ENCODE measurements at places on chromosomes 2 and 18. TPM values are rescaled to one million over a fixed set of nuclear protein-coding genes. Genes with fewer than 3 reads are reported as not detected.

SERPINB3 gene
- total RNA-seq, result not detected

- DNase-seq, result no peak
Measured at GRCh38 chr2:63743982-63744966, 97.4 kb upstream of the UGP2 start.

FAM98A gene
- total RNA-seq, result 20.1 TPM

GRCh38 chr2:15759385-15759784, 167.7 kb downstream of the DDX1 start:
- DNase-seq, result no peak

- no peak for DNase-seq
Measured at GRCh38 chr2:60973705-60974104, 43.8 kb upstream of the PEX13 start.

DNA sequence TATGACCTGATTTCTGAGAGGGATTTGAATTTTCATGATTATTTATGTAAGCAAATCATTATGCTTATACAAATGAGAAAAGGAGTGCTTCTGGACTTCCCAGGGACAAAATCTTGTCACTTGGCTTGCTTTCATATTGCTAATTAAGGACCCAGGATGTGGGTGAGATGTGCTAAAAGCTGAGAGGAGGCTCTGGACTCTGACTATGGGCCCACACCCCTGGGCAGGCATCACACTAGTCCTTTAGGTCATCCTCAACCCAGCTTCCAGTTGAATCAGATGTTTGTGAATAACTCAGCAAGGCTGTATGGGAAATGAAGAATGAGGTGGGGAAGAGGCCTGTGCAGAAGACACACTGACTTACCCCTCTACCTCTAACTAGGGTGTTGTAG, 11.9 kb downstream of the IL1B start:
- DNase-seq, result no peak

MYL12B gene
- 84.7 TPM for total RNA-seq

DNA sequence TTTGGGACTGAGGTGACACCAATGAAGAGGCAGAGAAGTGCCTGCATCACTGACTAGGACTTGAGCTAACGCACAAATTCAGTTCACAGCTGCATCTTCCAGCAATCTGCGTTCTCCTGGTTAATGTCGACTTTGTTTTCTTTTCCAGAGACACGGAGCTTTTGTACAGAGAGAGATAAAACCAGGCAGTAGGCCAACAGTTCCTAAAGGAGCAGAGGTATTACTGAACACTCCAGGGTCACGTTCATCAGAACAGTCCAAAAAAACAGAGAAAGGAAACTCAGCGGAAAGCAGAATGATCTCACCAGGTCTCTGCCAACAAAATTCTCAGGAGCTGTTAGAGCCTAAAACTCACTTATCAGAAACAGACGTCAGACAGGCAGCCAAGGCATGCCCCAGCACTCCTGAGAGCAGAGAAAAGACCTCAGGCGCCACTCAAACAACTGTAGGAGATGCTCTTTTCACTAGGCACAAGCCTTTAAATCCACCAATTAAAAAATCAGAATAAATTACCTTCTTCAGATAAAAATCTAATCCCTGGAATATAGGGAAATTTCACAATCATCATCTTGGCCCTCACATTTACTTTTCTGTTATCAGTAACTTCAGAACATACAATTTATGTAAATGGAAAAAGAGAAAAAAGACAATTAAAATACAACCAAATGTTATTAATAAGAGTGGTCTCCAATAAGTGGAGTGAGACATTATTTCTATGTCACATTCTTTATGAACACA, 95.9 kb upstream of the SPTBN1 start:
- peak; percentile 55 for DNase-seq

GRCh38 chr18:12049978-12050811, 43.4 kb upstream of the ANKRD62 start:
- DNase-seq, result no peak

NPPC gene
- 1.3 TPM for total RNA-seq

GRCh38 chr2:149205143-149205542, 125.2 kb upstream of the LYPD6 start:
- DNase-seq, result no peak

DNA sequence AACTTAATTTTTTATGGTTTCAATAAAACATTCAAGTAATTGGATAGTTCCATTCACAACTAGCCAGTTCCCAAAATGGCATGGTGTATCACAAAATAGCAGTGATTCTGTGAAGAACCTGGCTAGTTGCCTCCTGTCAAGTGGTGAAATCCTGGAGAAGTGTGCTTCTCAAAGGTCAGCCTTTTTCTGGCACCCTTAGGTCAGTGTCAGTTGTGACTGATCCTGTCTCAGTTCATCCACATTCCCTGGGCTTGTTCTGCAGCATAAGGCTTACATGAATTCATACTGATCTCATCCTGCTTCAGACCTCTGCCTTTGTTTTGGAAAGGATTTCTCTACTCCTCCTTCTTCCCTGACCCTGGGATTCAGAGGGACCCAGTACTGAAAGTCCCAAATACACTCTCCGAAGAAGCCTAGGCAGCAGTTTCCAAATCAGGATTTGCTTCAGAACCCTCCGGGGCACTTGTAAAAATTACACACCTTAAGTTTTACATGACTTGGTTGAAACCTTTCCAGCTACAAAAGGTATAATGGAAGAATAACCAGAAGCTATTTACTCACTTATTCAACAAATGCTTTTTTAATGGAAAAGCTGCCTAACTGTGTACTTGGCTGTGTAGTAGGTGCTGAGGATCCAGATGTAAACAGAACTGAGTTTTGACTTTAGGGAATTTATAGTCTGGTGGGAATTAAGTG, 11.0 kb downstream of the MAP3K20 start:
- DNase-seq, result no peak

- peak; percentile 2 for DNase-seq
Measured at GRCh38 chr2:240588006-240588655, 1.6 kb downstream of the CAPN10 start.

ALPP gene
- total RNA-seq, result 0.52 TPM

DNA sequence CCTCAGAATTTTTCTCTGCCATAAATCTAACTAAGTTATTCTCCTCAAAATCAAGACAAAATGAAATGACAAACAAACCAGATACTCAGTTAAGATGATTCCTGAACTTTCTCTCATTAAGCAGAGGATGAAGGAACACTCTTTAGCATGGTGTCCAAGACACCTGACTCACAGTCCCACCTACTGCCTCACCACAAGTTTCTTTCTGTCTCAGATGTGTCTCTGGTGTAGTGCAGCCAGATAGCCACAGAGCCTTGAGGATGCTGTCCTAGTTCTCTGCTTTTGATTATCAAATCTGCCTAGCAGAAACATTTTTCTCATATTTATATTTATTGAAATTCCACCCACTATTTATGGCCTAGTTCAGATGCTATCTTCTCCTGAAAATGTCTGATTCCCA, 103.6 kb upstream of the TMEM200C start:
- DNase-seq, result no peak

GRCh38 chr2:191844706-191845105, 2.2 kb downstream of the CAVIN2 start:
- no peak for DNase-seq

LYPD1 gene
- 1.6 TPM for total RNA-seq

- no peak for DNase-seq
Measured at GRCh38 chr2:102032368-102033030, 40.7 kb downstream of the IL1R2 start.

DNA sequence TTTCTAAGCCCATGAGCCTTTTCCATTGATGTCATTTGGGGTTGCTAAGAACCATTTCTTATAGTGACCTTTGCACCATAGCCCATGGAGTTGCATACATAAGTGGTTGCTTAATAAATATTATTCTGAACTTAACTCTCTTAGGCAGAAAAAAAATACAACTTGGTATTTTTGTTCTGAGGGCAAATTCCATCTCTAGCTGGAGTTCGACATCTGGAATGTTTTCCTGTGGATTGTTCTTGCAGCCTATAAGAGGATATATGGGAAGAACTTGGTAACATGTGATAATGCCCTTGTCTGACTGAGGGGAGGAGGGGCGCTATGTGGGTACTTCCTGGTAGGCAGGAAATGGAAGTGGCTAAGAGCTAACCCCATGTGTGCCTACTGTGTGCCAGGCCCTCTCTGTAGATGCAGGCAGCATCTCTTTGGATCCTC, 20.7 kb downstream of the IGFBP2 start:
- DNase-seq, result no peak

GRCh38 chr2:14513903-14514302, 118.6 kb upstream of the LRATD1 start:
- no peak for DNase-seq

DNA sequence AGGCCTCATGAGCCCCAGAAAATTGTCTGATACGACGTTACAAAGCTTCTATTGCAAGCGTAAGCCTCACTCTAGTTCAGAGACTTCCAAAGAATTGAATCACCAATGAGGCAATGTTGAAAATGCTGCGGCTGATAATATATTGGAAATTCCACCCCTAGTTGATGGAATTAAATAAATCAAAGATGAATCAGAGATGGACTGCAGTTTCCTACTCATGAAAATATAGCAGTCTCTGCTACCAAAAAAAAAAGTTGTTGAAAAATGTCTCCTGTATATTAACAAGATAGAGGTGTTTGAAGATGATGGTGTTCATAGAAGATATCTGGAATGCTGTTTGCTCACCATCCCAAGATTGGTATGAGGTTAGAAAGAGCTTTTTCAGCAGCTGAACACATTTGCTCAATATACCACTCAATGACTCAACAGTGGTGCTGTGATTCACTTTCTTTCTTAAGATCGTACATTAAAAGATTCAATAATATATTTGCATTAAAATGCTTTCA, 99.8 kb upstream of the ARHGAP28 start:
- no peak for DNase-seq

RAB3GAP1 gene
- 39.2 TPM for total RNA-seq

DNA sequence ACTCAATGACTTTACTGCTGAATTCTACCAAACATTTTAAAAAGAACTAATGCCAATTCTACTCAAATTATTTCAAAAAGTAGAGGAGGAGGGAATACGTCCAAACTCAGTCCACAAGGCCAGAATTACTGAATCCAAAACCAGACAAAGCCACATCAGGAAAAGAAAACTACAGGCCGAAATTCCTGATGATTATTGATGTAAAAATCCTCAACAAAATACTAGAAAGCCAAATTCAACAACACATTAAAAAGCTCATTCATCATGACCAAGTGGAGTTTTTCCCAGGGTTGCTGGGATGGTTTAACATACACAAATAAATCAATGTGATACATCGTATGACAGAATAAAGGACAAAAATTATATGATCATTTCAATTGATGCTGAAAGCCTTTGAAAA, 103.9 kb upstream of the UBE2E3 start:
- no peak for DNase-seq

EPB41L3 gene
- 22.1 TPM for total RNA-seq

DNA sequence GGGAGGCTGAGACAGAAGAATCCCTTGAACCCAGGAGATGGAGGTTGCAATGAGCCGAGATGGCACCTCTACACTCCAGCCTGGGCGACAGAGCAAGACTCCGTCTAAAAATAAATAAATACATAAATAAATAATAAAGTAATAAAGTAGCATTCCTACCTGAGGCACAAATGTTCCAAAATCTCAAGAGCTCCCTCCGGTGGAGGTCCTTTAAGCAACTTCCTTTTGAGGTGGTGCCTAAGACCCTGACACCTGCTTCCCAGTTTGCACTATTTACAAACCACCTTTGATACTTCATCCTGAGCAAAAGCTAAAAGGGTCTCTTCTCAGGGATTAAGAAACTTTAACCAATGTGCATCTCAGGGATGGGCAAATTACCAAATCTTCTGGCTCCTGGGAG, 505.1 kb downstream of the CNTNAP5 start:
- no peak for DNase-seq

MTERF4 gene
- total RNA-seq, result 17.1 TPM

FOSL2 gene
- total RNA-seq, result 27.5 TPM

- DNase-seq, result peak; percentile 80
Measured at GRCh38 chr2:230416061-230416721, at the start of gene SP100. TSS of gene SP100 (plus strand) at chr2:230416201. CDS start at chr2:230416297, 96 bp downstream.

DNA sequence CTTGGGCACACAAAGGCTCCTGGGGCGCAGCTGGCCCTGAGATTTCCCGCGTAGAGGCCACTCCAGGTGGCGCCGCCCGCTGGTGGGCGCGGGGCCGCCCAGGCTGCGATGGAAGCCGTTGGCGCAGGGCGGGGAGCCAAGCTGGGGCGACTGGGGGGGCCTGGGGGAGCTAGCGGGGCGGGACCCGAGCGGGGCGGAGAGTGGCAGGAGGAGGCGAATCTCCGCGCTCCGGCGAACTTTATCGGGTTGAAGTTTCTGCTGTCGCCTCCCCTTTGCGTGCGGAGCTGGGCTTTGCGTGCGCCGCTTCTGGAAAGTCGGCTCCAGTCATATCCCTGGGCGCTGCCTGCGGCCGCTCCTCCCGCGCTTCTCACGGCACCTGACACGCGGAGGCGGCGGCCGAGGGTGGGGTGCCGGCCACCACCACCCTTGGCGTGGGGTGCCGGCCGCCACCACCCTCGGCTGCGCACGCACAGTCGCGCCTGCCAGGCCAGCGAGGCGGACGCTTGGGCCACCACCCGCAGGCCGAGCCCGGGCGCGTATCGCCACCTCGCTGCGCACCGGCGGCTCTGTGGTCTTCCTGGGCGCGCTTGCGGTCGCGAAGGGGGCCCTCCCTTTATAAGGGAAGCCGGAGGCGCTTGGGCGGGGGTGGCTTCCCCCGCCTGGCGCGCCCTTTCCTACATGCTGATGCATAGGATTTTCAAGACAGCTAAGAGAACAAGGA, 919 bp upstream of the CYP1B1 start:
- peak; percentile 68 for DNase-seq

GRCh38 chr2:224576088-224576715, 9.0 kb downstream of the CUL3 start:
- DNase-seq, result no peak

DNA sequence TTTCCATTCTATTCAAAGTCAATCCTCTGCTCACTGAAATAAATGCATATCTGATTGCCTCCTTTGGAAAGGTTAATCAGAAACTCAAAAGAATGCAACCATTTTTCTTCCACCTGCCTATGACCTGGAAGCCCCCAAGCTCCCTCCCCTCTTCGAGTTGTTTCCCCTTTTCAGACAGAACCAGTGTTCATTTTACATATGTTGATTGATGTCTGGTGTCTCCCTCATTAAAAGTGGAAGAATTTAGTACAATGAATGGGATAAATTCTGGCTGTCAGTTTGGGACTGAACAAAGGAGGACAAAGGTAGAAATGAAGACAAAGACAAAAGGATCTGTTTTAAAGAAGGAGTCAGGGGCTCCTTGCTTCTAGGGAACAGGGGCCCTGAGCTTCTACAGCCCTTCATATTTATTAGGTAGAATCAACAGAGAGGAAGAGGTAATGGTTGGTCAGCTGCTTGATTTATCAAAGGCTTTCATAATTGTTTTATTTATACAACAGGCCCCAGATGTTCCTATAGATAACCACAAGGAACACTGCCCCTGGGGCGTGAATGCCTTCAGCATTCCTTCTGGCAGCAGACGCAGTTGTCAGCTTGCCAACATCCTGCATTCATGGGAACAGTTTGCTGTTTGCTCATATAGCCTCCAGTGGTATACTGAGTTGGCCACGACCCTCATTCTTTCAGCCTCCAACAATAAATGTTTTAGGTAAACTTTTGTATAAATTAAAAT, 949.8 kb upstream of the LRATD1 start:
- peak; percentile 47 for DNase-seq
